ENCODE measurements at places on chromosomes 3 and 15.
A peak's percentile ranks its signal among the peaks of the same experiment; 100 is the strongest.

DNA sequence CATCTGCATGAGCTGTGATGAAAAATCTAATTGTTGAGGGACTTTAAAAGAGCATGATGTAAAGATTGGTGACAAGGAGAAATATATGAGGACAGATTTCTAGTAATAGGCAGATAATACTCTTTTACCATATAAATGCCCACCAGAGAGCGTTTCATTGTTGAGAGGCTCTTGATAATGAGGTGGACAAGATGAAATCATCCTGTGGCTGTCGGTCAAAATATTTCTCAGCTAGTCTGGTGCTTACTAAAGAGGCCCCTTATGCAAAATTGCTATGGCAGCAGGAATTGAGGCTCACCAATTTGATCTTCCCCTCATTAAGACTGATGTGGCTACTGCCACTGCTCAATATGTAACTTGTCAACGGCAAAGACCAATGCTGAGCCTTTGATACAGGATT is 225.0 kb upstream of the RASGRP1 start:
- no peak for DNase-seq

DNA sequence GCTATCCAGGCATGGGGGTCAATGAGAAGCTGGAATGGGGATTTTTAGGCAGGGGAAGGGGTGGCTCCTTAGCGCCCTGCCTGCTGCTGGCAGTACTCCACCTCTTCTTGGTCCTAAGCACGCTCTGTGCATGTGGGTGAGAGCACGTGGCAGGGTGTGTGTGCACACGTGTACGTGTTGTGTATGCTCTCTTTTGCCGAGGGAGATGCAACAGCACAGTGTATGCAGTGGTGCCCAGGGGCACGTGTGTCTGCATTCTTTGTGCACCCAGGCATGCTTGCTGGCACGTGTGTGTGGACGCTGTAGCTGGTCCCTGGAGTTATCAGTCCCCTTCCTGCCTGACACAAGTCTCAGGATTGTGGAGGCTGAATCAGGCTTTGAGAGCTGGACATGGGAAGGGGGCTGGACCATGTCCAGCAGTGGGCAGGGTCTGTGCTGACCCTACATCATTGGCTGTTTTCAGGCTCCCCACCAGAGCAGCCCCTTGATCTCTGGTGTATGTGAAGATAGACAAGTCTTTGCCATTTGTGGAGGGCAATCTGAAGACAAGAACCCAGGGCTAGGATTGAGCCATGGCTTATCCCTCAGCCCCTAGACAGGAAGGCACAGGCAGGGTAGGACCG is 1.9 kb upstream of the CAMKV start:
- DNase-seq: no peak

DNA sequence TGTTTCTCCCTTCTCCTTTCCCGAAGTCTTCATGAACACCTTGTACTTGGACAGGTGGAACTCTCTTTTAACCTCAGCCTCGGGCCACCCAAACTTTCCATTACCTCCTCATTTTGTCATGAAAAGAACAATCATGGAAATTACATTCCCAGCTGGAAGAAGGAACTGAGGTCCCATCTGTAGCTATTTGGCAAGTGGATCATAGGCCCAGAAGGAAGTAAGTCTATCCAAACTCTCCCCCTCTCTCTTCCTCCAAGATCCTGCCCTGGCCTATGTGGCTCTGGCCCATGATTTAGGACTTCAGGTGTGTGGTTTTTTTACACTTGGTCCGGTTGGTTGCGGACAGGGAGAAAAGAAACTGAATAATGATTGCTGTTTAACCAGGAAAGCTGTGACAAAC is 44.1 kb downstream of the ITGB5 start:
- DNase-seq: no peak

DNA sequence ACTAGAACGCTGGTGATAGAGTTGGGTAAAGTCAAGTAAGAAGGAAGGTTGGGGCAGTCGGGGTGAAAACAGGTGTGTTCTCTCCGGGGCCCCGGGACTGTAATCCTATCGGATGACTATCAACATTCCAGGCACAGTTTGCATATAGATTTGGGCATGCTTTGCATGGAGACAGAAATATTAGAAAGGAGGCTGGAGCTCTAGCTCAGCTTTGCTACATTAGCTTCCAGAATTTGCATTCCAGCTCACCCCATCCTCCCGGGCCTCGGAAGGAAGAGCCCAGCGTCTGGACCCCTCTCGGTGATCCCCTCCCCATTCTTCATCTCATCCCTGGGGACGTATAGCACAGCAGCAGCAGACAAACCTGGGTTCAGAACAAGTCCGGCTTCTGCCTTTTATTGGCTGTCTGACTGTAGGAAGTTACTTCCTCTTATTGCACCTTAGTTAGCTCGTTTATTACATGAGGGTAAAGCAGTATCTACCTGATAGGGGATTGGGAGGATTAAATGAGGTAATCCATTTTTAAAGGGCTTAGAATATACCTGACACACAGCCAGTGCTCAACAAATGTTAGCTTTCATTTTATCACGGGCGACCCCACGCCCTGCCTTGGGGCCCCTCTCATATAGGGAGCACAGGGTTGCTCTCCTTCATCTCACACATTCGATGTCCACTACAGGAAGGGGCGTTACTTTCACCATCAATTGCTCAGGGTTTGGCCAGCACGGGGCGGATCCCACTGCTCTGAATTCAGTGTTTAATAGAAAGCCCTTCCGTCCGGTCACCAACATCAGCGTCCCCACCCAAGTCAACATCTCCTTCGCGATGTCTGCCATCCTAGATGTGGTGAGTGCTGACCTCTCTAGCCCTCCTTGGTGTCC is 3.2 kb downstream of the HTR3E start:
- DNase-seq: peak; percentile 63

DNA sequence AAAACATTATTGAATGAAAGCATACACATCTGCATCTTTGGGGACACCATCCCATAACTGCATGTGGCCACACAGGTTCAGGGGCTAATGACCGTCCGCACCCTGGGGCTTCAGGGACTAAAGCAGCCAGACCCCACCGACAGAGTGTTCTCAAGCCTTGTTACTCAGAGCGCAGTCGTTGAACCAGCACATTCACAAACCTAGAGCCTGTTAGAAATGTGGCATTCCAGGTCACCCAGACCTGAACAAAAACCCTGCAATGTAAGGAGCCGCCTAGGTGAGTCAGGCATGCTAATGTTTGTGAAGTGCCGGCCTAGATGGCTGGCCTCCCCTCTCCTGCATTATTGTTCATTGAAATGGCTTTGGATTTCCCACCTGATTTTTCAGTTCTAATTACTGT is 52.3 kb upstream of the HACD2 start:
- DNase-seq: peak; percentile 34

DNA sequence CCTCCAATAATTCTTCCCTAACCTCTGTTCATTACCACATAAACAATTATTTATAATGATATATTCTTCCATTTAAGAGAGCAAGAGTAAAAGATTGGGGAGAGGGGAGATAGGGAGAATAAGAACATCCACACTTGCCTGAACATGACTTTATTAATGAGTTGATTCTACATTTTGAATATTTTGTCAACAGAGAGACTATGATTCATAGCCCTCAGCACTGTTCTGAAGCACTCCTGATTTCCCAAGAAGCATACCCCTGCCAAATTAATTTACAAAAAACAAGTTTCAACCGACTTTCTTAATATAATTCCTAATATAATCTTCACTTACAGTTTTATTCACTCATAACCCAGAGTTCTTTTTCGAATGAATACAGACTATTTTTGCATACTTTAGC is 828.8 kb downstream of the ROBO2 start:
- no peak for DNase-seq

- peak; percentile 33 for DNase-seq
Measured at GRCh38 chr3:163543662-163544061, 1534.6 kb downstream of the SI start.

DNA sequence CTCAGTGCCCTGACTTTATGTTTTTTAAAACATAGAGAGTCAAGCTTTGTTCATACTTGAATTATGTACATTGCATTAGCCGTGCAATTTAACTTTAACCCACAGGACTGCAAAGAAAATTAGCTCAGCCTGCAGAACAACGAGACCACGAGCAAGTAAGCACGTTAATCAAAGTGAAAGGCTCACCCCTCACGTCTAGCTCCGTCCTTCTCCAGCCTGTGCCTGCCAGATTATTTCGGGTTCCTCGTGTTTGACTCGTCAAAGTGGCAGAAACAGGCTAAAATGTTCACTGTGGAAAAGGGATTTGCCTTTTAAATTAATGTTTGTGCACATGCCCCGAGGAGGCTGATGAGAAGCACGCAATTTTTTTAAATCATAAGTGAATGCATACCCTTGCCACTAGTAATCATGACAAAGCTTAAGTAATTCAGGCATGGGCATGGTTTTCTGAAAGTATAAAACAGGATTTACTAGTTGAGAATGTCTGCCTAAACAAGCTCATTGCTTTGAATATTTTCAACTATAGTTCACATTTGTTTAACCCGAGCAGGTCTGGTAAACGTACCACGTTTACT is 15.3 kb downstream of the ZBTB38 start:
- DNase-seq: peak; percentile 73

DNA sequence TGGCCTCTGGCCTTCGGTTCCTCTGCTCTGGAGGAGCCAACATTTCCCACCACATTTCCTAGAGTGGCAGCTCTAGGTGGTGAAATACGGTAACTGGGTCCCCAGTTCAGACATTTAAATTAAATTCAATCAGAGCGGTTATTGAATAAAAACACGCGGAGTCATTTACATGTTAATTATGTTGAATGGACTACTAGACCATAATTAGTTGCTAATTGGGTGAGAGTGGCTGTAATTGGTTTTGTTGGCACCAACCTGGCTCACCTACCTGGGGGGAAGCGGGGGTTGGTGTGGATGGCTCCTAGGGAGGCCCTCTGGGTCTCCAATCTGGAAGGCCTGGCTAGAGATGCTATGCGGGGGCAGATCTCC is 12.7 kb downstream of the SEMA3F start:
- DNase-seq: peak; percentile 27
